Cerebellum (tissue), 4 donors: ENCODE measurements at places on chromosomes 5 and 9. TPM values are rescaled to one million over a fixed set of nuclear protein-coding genes. Genes with fewer than 3 reads are reported as not detected.

PDE8B gene
- 6.4 TPM for total RNA-seq

ADRB2 gene
- total RNA-seq = 1.1 TPM

GRCh38 chr9:111937781-111938426 is 41.3 kb downstream of the UGCG start:
- no peak for DNase-seq

DPYSL3 gene
- total RNA-seq = 497 TPM

F2RL2 gene
- total RNA-seq = 0.27 TPM

PPP3R2 gene
- total RNA-seq = 0.45 TPM
